Globus pallidus (tissue), 1 donor: ENCODE measurements at places on chromosomes 6 and 20.
A peak's percentile ranks its signal among the peaks of the same experiment; 100 is the strongest.

DNA sequence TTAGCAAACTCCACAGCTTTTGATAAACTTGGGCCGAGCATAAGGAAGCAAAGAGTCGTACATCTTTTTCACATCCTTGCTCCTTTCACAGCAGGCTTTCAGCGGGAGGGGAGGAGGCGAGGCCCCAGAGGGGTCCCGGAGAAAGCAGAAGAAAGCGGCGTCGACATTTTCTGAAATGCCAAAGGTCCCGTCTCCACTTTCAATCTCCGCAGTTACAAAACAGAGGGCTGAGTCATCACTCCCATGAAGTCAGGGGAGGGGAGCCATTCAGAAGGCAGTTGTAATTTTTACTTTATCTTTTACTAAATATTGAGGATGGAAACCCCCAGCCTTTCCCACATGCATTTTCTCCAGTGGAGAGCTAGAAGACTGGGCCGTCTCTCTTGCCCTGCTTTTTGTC lies 174.2 kb upstream of the THBS2 start:
- DNase-seq = no peak

- DNase-seq = peak; percentile 28
These were observed 49.2 kb downstream of the GMDS start for GRCh38 chr6:2196079-2196679.

DNA sequence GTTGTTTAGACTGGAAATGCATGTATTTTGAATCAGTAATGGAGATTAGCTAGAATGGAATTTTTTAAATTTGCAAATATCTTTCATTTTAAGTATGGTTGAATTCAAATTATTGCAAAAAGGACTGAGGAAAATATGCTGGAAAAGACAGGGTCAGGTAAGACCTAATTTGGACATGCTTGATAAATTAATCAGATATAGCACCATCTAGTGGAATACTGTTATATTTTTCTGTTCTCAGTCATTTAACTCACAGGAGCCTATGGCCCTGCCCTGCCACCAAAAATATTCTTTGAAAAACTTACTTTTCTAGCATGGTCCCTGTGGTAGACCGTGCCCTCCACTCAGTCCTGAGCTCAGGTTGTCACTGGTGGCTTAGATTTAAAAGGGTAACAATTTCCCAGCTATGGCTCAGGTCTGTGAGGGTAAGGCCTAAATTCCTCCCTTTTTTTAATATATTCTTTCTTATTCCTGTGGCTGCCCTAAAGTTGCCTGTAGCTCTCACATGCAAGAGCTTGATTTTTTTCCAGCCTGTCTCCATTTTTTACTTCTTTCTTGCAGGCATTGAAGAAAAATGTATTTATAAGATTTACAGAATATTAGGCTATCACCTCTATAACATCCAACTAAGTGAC lies 25.3 kb upstream of the KIAA1586 start:
- peak; percentile 31 for DNase-seq

GRCh38 chr20:63968136-63968927 lies 1.4 kb downstream of the ZNF512B start:
- no peak for DNase-seq

- no peak for DNase-seq
These were observed 60.4 kb downstream of the YTHDF1 start for GRCh38 chr20:63155266-63156165.

DNA sequence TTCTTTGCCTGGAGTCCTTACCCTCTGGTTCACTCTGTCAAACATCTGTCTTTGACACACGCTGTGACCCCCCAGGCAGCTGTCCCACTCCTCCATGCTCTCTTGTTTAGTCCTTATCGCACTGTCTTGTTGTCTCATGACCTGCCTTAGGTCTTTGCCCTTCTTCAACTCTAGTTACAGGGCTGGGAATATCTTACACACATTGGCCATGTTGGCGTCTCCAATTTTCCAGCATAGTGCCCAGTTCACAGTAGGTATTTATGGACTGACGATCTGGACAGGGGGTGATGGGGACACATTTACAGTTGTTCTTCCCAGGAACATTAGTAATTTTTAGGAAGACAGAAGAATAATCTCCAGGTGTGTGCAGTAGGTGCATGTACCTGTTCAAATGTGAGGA lies 129.7 kb upstream of the SLC22A16 start:
- no peak for DNase-seq

DNA sequence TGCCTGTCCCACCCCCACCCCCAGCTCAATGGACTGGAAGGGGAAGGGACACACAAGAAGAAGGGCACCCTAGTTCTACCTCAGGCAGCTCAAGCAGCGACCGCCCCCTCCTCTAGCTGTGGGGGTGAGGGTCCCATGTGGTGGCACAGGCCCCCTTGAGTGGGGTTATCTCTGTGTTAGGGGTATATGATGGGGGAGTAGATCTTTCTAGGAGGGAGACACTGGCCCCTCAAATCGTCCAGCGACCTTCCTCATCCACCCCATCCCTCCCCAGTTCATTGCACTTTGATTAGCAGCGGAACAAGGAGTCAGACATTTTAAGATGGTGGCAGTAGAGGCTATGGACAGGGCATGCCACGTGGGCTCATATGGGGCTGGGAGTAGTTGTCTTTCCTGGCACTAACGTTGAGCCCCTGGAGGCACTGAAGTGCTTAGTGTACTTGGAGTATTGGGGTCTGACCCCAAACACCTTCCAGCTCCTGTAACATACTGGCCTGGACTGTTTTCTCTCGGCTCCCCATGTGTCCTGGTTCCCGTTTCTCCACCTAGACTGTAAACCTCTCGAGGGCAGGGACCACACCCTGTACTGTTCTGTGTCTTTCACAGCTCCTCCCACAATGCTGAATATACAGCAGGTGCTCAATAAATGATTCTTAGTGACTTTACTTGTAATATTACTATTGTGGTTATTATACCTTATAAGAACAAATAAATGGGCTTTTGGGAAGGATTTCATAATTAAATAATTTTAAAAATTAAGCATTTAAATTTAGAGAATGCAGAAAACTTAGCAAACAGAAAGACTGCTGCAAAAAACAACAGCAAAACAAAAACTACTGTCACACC lies 8.4 kb downstream of the CDKN1A start:
- no peak for DNase-seq

DNA sequence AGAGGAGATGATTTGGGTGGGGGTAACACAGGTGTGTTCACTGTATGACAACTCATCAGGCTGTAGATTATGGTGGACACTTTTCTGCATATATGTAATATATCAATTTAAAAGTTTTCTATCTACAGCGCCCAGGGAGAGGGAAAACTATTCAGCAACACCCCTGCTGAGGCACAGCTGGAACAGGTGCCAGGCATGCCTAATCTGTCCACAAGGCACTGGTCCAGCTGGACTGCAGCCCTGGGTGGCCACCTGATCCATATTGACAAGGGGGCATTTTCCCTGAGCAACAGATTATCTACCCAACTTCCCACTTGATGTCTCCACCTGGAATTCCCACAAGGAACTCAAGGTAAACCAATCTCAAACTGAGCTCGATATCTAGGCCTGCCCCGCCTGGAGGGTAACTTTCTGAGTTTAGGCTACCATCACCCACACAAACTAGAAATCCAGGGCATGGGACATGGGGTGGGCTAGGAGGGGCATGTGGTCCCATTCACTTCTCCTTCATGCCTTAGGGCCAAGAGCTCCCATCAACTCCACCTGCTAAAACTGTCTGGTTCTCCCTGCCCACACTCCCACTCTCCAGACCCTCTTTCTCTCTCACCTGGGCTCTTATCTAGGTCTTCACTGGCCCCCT lies 4.6 kb downstream of the SLC22A16 start:
- DNase-seq = no peak

GRCh38 chr6:53347250-53347920 lies 1.4 kb downstream of the ELOVL5 start:
- DNase-seq = peak; percentile 50

GRCh38 chr20:17835934-17836300 lies 132.7 kb downstream of the SNX5 start:
- no peak for DNase-seq

- DNase-seq = no peak
These were observed 107.3 kb downstream of the SLX4IP start for GRCh38 chr20:10542442-10542841.

- no peak for DNase-seq
These were observed 587.2 kb downstream of the EPM2A start for GRCh38 chr6:145147981-145148749.

DNA sequence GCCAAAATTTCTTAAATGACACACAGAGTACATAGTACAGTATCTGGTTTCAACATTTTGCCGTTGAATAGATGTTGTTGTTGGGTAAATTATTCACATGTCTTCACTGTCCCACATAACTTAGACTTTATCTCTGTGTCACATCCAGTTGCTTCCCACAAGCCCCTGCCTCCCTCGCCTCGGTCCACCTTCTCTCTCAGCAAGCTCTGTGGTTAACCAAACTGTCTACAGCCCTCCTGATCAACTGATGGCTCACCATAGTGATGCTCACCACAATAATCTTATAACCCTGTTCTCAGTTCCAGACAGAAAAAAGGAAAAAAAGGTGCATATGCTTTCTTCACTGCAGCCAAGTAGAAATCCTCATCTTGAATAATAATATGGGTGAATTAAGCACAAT lies 23.0 kb downstream of the IL17F start:
- no peak for DNase-seq

DNA sequence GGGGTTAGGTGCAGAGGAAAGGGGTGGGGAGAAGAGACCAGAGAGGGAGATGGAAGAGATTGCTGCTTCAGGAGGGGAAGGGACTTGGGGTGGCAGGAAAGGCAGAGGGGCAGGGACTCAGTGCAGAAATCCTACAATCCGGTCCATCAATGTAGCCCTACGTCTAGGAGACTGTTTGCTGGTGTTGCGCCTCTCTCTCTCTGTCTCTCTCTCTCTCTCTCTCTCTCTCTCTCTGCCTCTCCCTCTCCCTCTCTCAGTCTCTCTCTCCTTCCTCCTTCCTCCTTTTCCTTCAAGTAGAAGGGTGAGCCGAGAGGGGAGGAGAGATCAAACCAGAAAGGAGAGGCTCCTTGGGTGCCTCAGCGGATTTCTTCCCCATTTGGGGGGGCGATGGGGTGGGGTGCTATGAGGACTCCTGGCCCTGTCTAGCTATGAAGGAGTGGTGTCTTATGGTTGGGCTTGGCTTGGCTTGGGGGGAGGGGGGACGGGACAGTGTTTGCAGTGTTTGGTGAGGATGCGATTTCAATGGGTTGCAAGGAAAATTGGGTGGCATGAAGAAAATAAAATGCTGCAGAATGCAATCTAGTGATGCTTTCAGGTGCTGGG lies 181.2 kb downstream of the TBXT start:
- DNase-seq = no peak

GRCh38 chr6:37507690-37508421 lies 8.2 kb upstream of the CCDC167 start:
- DNase-seq = no peak

- DNase-seq = no peak
These were observed 166.4 kb upstream of the PRND start for GRCh38 chr20:4555188-4555890.
